ENCODE measurements at places on chromosomes 11 and 22. TPM values are rescaled to one million over a fixed set of nuclear protein-coding genes. Genes with fewer than 3 reads are reported as not detected.

GRCh38 chr11:118318124-118318523 lies 13.6 kb downstream of the CD3E start:
- no peak for DNase-seq

DNA sequence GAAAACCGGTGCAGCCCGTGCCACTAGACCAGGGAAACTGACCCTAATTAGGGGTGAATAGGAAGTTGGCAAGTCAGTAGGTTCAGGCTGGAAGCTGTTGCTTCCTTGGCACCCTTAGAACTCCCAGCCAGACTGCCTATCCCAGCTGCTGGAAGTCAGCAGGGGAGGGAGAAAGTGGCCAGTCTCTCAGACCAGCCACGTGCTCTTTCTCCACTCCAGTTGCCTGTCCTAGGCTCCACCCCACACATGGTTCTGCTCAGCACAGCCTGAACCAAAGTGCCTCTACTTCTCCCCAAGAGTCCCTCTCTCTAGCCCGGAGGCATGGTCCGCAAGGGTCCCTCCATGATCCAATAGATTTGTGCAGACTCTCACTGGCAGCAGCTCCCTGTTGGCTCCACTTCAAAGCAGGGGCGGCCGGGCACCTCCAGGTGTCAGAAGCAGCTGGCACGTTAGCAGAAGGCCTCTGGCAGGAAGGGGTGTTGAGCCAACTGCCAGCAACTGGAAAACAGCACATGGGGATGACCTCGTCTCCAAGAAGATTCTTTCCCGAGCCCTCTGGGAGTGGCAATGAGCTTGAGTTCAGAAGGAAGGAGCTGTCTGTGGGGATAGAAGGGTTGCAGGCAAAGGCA lies 27.7 kb downstream of the ARFGAP2 start:
- no peak for DNase-seq

GRCh38 chr11:63534895-63535461 lies 1.6 kb upstream of the PLAAT4 start:
- DNase-seq, result no peak

DNA sequence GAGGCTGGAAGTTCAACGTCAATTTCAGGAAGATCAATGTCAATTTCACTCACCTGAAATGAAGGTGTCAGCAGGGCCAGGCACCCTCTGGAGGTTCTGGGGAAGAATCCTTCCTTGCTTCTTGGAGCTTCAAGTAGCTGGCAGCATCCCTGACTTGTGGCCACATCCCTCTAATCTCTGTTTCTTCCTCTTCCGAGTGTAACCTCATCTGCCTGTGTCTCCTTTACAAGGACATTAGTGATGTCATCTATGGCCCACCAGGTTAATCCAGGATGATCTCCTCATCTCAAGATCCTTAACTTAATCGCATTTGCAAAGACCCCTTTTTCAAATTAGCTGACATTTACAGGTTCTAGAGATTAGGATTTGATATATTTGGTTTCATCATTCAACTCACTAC lies 240.8 kb upstream of the MTNR1B start:
- no peak for DNase-seq

CDC45 gene
- 3.5 TPM for total RNA-seq

TIGD3 gene
- total RNA-seq, result 3.8 TPM

RIN1 gene
- 1.9 TPM for total RNA-seq

VSIG2 gene
- total RNA-seq, result not detected
